ENCODE measurements at places on chromosomes 6 and 20.

GRCh38 chr6:164006459-164006858 is 591.9 kb downstream of the QKI start:
- no peak for DNase-seq

DNA sequence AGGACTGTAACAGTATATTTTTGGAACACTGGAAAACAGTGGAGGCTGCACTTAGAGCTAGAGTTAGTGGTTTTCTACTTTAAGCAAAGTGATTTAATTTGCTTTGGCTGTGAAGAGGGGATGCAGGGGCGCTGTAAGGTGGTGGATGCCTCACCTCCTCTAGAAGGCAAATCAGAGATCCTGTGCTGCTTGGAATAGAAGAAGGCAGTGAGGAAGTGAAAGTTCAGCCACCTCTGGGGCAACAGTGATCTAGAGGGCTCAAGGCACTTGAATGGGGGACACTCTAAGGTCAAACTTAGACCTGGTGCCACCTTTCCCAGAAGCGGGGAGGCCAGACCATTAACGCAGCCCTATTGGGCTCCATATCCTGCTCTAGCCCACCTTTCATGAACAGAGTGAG is 19.0 kb upstream of the SNRPB2 start:
- no peak for DNase-seq

DNA sequence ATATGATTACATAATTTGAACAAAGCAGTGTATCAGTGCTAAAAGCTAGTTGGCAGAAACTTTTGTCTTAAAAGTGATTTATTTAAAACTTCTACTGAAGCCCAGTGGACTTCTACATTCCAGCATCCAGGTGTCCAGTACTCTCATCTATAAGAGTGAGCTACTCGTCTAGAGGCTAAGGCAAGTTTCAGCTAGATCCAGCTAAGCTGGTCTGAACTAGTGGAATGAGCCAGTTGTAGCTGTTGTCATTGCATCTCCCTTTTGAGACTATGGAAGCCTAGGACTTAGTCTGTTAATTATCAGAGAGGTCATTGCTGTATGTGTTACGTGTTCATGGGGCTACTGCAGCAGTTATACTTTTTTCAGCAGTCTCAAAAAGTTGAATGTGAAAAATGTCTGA is 165.1 kb downstream of the ZFAND3 start:
- DNase-seq = no peak

DNA sequence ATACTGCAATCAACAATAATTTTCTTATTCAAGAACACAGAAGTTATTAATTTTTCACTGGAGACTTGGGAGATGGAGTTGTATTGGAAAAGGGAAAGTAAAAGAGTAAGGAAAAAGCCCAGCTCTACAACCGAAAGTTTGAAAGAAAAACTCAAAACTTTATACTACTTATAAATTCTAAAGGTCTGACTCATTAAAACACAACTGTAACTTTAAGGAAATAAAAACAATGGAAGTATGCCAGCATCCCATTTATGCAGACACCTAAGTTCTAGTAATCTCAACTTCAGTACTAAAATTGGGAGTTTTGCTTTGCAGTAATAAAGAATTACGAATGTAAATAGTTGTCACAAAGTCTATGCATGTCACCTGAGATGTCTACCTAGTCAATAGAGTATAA is 80.6 kb downstream of the IRAK1BP1 start:
- no peak for DNase-seq

- no peak for DNase-seq
Measured at GRCh38 chr20:62832212-62832922, 15.5 kb downstream of the COL9A3 start.

GRCh38 chr6:157967020-157967419 is 14.6 kb upstream of the SYNJ2 start:
- DNase-seq = no peak

- no peak for DNase-seq
Measured at GRCh38 chr6:134741200-134741536, 208.7 kb downstream of the ALDH8A1 start.

DNA sequence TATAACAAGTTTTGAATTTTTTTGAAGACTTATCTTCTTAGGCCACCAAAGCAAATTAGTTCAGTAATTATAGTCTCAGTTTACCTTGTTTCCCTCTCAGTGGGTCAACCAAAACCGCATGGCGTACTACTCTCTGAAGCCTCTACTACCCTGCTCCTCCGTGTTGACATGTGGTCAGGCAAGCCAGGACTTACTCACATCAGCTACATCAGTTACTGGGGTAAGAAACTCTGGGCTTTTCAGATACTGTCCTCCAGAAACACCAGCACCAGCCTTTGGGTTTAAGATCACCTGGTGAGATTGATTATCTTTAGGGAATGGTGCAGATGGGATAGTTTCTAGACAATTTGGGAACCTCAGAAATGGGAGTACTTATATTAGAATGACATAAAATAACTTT is 55.1 kb downstream of the KCNQ5 start:
- no peak for DNase-seq

GRCh38 chr6:125498606-125499005 is 196.8 kb upstream of the HDDC2 start:
- no peak for DNase-seq
